Stimulated activated CD4-positive, alpha-beta T cell treated with anti-CD3 and anti-CD28 coated beads, TNF-alpha, amount 100 ng/mL, for 1 hour (primary cell): ENCODE measurements at places on chromosomes 2 and 18.

DNA sequence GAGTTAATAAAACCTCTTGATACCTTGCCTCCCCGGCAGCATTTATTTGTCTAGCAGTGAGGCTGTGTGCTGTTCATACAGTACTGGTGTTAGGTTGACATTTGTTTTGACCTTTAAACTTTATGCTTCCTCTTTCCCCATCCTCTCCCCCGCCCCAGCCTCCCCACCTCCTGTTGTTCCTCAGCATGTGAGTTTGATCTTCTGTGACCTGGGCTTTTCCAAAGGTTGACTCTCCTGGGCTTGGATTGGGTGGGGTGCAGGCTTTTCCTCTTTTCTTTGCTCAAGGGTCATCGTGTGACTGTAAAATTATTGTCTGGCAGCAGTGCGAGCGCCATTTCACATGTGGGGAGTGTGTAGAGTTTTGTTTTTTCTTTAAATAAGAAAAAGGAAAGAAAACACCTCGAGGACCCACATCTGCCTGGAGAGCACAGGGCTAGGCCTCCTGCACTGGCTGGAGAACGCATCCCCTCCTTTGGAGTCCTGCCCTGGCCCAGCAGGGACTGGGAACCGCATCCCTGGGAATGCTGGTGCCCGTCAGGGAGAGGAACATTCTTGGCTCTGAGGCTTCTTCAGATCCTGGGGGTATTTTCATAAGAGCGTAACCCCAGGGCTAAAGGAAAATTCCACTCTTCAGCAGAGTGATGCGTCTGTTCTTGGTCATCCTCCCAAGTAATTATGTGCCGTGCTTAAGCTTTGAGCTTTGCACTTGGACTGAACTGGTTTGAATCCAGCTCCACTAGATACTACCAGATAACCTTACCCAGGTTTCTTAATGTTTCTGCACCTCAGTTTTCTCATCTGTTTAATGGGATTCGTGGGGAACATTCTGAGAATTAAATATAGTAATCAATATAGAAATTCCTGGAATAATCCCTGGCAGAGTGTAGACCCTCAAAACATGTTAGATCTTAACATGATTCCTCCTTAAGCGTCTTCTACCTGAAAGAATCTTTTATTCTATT, 91.5 kb downstream of the SETBP1 start:
- no peak for DNase-seq

- no peak for DNase-seq
Measured at GRCh38 chr2:9535177-9535576, 20.5 kb downstream of the ADAM17 start.

DNA sequence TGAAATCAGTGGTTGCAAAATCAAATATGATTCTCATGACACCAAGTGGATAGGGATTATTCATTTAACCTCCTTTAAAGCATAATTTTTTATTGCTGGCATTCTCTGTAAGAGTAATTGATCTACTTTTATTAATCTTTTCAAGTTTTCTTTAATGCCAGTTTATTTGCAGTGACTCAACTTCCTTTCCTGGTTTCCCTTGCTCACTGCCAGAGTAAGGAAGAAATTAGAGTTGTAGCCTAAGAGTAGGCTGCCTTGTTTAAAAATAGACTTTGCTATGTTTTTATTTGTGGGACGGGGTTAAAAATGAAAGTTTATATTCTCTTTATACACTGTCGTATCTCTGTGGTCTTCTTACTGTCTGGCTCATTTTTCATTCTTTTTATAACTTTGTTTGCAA, 148.6 kb downstream of the WDR7 start:
- DNase-seq = no peak

- no peak for DNase-seq
Measured at GRCh38 chr2:18474700-18475099, 85.8 kb downstream of the RDH14 start.
